ENCODE measurements at places on chromosomes 2 and 18.

- DNase-seq: no peak
Measured at GRCh38 chr2:26534098-26534864, 56.4 kb upstream of the OTOF start.

DNA sequence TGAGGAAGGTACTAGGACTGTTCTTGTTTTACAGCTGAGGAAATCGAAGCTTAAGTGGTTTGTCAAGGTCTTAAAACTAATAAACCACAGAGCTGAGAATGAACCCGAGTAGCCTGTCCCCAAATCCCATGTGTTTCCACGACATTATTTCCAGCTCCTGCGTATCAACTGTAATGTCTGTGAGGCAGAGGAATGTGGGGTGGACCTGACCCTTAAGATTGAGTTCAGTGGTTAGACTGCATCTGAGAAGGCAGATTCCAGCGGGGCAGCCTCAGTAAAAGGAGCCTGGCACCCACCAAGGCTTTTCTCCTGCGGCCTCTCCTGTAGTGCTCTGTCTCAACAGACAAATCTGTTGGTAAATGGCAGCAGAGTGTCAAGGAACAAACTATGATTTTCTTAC, 81.9 kb upstream of the TMEM178A start:
- DNase-seq: no peak

DNA sequence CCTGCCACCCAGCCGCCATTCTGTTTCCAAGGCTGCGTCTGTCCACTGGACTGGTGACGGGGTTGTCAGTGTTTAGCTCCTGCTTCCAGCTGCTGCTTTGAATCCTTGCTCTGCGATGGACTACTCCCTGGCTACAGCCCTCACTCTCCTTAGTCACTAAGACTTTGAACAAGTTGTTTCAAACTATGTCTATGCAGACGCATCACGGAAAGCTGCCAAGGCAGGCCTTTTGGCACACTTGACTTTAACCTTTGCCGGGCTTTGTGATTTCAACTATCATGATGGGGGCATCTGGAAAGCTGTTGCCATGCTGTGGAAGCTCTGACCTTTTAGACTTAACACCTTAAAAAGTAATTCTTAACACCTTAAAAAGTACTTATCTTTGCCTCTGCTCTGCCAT, 54.4 kb downstream of the PDE11A start:
- DNase-seq: no peak

GRCh38 chr2:119688616-119689015, 9.6 kb downstream of the TMEM177 start:
- no peak for DNase-seq

GRCh38 chr2:106065268-106065982, 128.7 kb downstream of the UXS1 start:
- DNase-seq: no peak

- no peak for DNase-seq
Measured at GRCh38 chr2:127239395-127239794, 19.3 kb upstream of the CYP27C1 start.

GRCh38 chr2:140861666-140862065, 1269.2 kb downstream of the LRP1B start:
- no peak for DNase-seq

GRCh38 chr2:134436706-134437105, 182.8 kb downstream of the MGAT5 start:
- no peak for DNase-seq

DNA sequence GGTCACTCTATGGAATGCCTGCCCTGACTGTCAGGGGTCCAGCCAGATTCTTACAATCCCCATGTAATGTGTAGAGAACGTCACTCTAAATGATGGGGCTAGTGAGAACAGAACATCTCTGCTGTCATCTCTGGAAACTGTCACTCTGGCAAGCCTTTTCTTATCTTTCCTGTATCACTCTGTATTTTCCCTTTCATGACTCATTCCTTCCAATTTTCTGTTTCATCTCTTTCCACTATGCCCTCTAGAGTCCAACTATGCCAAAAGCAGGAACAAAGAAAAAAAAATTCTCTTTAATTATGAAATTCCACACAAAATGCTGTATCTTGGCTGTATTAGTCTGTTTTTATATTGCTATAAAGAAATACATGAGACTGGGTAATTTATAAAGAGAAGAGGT, 608.8 kb downstream of the ADCYAP1 start:
- DNase-seq: no peak

DNA sequence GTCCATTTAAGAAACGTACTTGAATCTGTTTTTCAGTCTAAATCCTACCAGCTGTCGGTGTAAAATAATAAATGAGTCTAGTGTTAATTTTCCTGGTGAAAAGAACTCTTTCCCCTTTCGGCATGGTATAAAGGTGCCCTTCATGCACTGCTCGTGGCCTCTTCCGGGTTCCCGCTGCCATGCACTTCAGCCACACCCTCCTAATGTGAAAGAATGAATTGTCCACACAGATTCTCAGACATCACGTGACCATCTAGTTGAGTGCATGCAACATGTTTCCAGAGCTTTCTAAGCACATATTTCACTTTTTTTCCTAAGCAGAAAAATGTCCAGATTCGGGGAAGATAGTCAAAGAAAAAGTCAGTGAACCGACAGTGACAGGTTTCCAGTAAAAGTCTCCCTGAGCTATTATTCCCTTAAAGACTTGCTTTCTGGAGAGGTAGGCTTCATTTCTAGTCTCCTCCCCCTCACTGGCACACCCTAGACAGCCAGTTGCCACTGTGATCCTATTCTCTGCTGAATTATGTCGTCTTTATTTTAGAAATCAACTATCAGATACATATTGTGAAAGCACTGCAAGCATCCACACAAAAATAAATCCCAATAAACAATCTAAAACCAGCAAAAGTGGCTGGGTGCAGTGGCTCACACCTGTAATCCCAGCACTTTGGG, 65.9 kb upstream of the RPL31 start:
- DNase-seq: no peak

GRCh38 chr2:77519888-77520506, 2.2 kb downstream of the LRRTM4 start:
- no peak for DNase-seq

- no peak for DNase-seq
Measured at GRCh38 chr18:78407466-78407844, 572.2 kb upstream of the SALL3 start.

DNA sequence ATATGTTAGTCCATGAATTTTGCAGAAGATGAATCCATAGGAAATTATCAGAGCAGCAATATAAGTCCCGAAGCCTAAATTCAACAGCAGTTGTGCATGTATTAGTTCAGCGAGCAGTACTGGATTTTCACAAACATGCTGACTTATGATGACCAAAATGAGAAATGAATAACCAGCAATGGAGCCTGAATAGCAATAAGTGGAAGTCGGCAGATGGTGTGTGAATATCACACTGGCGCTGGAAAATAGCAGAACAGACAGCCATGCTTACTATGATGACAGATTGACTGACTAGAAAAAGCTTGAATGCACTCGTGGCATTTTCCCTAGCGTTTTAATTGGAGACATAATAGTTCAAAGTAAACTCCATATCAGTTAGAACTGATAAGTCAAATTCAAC, 1114.5 kb downstream of the DSC3 start:
- DNase-seq: no peak

DNA sequence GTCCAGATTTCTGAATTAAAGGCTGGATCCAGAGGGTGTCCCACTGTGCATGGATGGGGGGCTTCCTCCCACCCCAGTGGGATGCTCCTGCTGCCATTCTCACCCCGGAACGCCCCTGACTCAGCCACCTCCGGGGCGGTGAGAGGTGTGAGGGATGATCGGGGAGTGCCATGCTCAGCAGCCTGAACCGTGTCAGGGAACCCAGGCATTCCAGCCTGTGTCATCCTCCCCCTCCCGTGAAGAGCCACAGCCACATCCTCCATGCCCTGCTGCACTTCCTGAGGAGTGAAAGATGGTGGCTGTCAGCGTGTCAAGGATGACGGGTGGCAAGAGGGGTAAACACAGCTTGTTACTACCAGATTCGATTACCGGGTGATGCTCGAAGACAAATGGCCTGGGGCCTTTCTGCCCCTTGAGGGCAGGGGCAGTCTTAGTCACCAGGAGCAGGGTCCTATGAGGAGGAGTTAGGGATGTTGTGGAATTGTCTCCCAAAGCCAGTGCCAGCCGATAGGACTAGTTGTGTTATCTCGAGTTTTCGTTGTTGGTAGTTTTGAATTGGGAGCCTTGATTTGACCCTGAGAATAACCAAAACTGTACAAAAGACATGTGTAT, 80.8 kb downstream of the TCF7L1 start:
- no peak for DNase-seq

GRCh38 chr2:240806006-240806405, 14.0 kb downstream of the KIF1A start:
- DNase-seq: no peak

DNA sequence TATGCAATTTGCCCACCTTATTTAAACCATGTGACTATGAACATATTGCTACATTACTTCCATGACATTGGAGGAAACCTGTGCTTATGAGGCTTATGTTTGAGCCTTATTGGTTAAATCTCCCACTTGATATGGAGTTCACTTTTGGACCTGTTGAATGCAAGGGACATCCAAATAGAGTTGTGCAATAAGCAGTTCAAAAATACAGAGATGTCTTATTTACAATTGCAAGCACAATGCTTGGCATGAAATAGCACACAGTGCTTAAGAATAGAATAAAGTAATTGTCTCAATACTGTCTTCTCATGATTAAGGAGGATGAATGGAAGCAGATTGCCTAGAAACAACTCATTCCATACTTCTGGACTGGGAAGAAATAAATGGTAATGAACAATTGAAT, 793.5 kb downstream of the METTL4 start:
- DNase-seq: no peak

- DNase-seq: no peak
Measured at GRCh38 chr2:101516823-101517690, 42.1 kb upstream of the RFX8 start.

DNA sequence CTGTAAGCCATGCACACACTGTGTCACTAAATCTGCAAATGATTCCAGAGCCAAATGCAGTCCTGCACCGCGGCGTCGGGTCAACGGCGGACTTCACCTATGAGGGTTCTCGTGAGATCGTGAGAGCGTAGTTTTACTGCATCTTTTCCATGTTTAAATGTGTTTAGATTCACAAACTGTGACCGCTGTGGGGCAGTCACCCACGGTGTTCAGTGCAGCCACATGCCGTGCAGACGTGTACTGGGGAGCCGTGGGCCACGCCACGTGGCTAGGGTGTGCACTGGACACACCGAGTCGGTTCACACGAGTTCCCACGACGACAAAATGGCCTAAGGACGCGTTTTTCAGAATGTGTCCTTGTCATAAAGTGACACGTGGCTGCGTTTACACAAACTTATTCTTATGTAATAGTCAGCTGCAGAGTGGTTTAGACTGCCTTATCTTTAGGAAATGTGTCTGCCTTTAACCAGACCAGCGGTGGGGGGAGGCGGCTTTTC, 34.1 kb downstream of the NFATC1 start:
- DNase-seq: no peak

GRCh38 chr2:71348302-71348701, 16.7 kb downstream of the ZNF638 start:
- no peak for DNase-seq

DNA sequence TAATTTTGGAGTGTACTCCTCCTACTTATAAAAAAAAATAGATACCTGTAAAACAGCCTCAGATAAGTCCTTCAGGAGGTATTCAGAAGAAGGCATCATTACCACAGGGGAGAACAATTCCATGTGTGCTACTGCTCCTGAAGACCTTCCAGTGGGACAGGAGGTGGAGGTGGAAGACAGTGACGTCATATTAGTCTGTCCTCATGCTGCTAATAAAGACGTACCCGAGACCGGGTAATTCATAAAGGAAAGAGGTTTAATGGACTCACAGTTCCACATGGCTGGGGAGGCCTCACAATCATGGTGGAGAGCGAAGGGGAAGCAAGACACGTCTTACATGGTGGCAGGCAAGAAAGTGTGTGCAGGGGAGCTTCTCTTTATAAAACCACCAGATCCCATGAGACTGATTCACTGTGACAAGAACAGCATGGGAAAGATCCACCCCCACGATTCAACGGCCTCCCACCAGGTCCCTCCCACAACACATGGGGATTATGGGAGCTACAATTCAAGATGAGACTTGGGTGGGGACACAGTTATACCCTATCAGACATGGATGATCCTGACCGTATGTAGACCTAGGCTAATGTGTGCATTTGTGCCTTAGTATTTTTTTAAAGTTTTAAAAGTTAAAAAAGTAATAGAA, 98.4 kb downstream of the NDUFA10 start:
- no peak for DNase-seq

GRCh38 chr18:12880541-12880910, 3.5 kb downstream of the PTPN2 start:
- DNase-seq: no peak

GRCh38 chr2:18724371-18725145, 135.2 kb upstream of the NT5C1B start:
- DNase-seq: no peak

GRCh38 chr2:74849228-74849892, 15.4 kb downstream of the HK2 start:
- peak; percentile 52 for DNase-seq

DNA sequence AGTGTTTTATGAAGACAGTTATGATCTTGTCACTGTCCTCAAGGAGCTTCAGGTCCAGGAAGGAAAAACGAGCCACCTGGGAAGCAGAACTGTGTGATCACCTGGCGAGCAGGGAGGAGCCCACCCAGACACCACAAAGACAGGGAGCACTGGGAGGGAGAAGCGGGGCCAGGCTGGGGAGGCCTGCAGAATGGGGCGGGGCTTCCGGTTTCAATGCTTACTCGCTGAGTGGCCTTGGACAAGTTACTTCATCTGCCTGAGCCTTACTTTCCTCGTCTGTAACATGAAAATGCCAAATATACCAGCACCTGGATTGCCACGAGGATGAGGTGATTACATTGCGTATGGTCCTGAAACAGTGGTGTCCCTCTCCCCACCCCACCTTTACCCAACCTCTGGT, 227.5 kb downstream of the ANKRD30B start:
- no peak for DNase-seq

DNA sequence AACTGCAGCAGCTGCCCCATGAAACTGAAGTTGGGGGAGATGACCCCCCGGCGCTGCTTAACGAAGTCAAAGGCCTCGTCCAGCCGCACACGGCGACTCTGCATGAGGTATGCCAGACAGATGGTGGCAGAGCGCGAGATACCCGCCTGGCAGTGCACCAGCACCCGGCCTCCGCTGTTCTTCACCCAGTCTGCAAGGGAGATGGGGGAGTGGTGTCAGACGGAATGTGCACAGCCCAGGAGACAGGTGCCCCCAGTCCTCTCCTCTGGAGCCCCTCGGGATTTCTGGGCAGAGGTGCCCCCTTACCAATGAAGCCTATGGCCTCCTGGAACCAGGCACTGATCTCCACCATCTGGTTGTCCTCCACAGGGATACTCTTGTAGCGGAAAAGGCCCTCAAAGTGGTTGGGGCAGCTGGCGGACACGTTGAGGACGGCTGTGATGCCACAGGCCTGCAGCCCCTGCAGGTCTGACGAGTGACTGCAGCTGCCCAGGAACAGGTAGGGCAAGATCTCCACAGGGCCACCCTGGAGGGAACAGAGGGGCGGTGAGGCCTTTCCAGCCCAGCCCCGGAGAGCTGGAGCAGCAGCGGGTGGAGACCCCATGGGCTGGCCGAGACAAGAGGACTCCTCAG, 1.3 kb downstream of the DUSP2 start:
- DNase-seq: peak; percentile 62

GRCh38 chr18:48949606-48950535, 894 bp downstream of the SMAD7 start:
- DNase-seq: peak; percentile 72

- peak; percentile 8 for DNase-seq
Measured at GRCh38 chr2:164145093-164145987, 409.5 kb upstream of the FIGN start.

All from GM13977 (cell line).